ENCODE measurements at places on chromosomes 5 and 9.

- DNase-seq: no peak
Measured at GRCh38 chr5:84821924-84822323, 437.2 kb upstream of the EDIL3 start.

GRCh38 chr5:31755676-31756230, 116.8 kb downstream of the PDZD2 start:
- no peak for DNase-seq

GRCh38 chr5:143886651-143887638, 75.0 kb downstream of the HMHB1 start:
- DNase-seq: peak; percentile 88

DNA sequence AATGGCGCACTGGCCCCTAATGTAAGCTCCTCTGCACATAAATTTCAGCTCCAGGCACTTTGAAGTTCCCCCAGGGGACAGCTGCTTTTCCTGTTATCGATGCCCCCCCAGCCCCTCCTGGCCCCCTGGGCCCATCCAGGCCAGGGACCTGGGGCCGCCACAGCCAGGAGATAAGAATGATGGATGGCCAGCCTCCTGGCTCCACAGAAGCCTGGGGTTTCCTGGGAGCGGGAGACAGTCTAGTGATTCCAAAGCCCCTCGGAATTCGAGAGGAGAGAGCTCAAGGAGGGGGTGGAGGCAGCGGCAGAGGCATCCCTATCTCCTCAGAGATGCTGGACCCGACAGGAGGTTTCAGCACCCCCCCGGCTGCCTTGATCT, 98.4 kb upstream of the HAND1 start:
- DNase-seq: no peak

DNA sequence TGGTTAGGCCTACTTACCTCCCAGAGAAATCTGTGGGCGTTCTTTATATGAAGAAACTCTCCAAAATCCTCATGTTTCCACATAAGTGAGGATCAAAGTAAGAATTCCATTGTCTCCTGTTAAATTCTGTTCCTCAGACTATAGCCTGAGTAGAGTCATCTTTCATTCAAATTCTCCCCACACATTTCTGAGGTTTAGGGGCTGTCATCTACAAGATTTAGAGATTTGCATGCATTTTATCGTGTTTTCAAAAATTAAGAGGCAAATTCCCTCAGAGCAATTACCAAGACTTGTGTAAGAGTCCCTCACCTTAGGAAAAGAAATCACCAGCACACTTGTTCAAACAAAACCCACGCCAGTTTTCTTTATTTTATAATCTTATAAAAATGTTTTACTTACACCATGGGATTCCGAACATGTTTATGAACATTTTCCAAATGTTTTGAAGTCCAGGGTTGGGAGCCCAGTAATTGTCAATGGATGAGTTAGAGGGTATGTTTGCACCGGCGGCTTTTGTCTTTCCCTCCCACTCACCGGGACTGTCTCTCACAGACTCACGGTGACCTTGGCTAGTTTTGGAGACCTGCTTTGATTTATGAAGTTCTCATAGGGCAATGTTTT, 367.6 kb downstream of the ENC1 start:
- DNase-seq: no peak

- DNase-seq: no peak
Measured at GRCh38 chr5:71597001-71597400, 9.9 kb downstream of the MCCC2 start.

DNA sequence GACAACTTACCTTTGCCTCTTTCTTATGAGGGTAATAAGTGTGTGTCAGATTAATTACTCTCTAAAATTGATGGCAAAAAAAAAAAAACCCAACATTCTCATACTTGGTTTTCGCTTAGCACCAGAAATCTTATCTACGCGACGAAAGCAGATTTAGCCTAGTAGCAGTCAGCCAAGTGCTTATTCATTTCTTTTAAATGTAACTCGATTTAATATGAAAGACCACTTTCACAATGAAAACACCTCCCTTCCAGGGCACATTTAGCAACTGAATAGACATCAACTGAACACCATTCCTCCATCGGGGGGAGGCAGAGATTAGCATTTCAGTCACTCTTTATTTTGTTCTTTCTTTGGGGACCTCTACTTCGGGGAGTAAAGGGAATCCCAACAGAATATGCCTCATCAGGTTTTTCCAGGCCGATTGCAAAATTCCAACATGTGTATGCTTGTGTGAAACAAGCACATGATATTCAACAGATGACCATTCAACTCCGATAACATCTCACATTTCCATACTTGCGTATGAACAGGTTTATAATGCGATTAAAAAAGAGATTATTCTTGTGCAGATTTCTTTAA, 124.1 kb upstream of the RETREG1 start:
- DNase-seq: no peak

DNA sequence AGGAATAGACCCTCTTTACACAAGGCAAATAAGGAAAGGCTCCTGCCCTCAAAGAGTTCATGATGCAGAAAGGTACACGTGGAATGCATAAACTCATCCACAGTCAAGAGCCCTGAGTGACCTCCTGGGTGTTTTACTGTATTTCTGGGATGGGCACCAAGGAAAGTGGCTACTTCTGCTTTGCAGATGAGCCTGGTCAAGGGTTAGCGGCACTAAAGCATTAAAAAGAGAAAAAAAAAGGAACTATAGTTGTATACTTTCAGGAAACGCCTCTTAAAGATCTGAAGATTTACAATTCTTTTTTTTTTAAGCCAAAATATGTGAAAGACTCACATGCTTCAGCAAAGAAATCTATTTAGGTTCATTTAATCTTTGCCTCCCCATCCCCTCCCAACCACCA, 366.2 kb upstream of the PDE4D start:
- no peak for DNase-seq

- no peak for DNase-seq
Measured at GRCh38 chr5:135566422-135567400, 12.1 kb downstream of the CXCL14 start.

DNA sequence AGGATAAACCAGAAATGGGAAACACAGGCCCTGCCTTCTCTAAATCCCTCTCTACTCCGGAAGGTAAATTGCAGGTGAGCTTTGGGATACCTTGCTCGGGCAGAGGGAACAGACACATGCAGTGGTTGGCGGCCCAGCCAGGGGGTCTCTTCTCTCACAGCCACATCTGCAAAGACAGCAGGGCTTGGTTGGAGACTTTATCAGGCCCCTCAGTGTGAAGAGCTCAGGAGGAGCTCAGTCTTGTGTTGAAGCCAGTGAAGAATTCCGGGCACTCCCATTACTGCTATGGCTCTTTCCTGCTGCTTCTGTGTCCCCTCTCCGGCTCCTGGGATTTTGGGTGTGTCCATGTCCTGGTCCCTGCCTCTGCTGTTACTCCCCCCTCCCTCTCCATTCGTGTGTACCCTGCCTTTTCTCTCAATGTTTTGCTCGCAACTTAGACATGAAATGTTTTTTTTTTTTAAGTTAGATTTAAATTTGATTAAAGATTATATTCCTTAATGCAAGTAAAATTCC, 99.8 kb downstream of the TRIO start:
- DNase-seq: no peak

DNA sequence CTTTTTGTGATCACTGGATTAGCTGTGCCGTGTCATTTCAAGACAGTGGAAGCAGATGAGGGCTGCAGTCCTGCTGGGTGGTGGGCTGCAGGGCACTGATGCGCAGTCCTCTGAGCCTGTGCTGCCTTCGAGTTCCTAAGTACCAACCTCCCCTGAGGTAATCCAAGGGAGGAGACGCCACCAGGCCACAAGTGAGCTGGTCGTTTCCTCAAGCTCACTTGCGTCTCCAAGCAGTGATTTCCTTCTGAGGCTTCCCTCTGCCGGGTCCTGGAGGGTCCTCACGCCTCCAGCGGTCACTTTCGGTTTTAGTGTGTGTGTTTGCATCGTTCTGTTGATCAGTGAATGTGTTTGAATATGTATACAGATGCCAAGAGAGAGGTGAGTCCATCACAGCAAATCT, 115.7 kb downstream of the TRIO start:
- no peak for DNase-seq

DNA sequence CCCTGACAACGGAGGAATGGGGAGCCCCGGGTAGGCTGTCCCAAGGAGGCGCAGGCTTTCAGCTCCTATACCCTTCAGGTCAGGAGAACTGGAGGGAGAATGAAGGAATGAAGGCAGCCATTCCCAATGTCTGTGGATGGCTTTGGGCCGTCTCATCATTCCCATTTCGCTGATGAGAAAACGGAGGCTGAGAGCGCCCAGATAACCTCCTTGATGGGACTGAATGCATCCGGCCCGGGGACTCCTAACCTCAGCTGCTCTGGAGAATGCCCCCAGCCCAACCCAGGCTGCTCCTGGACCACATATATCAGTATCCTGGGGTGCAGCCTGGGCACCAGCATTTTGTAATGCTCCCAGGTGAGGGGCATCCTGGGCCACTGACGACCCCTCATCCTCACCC, 52.6 kb upstream of the RNU6ATAC start:
- DNase-seq: peak; percentile 68

- DNase-seq: no peak
Measured at GRCh38 chr9:11735391-11735790, 957.8 kb upstream of the TYRP1 start.

GRCh38 chr9:130872912-130873503, 23.6 kb downstream of the QRFP start:
- DNase-seq: peak; percentile 73

DNA sequence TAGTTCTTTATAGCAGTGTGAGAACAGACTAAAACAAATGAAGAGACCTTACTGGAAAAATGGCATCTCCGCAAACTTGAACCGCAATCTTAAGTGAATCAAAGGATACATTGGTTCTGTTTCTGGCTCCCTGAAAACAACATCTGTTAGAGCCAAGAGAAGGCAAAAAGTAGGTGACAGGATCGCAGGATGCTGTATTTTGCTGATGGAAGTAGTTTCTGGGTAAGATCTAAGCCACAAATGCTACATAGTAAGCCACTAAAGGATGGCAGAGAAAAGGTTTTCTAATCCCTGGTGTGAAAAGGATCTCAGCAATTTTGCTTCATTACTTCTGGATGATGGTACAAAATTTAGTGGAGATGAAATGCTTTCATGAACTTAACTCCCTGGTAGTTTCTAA, 63.3 kb upstream of the HTR4 start:
- no peak for DNase-seq

DNA sequence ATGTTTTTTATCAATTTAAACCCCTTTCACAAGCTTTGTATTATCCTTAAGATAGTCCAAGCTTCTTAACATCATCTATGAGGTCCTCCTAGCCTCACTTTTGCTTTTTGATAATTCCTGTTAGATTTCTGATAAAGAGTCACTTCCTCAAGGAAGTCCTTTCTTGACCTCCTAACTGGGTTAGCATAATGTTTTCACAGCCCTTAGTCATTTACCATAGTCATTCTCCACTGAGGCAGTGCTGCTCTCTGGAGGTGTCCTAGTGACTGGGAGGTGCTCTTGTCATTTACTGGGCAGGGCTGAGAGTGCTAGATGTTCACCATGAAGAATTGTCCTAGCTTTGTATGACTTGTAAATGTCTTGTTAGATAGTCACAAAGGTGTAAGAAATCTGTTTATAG, 26.4 kb downstream of the TNPO1 start:
- no peak for DNase-seq

DNA sequence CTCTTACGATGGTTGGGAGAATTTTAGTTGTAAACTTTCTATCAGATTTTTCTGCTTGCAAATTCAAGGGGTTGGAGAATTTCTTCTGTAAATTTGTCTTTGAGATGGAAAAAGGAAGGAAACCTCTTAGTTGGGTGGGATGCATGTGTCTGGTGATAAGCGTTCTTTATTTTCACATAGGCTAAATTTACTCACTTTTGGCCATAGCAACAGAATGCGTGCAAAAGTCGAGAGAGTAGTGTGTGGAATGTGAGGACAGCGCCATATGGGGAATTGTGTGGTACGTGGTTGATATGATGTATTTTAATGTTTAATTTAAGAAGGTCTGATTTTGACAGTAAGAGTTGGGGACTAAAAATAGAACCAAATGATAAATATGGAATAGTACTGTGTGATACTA, 282.2 kb downstream of the TAF11L14 start:
- no peak for DNase-seq

DNA sequence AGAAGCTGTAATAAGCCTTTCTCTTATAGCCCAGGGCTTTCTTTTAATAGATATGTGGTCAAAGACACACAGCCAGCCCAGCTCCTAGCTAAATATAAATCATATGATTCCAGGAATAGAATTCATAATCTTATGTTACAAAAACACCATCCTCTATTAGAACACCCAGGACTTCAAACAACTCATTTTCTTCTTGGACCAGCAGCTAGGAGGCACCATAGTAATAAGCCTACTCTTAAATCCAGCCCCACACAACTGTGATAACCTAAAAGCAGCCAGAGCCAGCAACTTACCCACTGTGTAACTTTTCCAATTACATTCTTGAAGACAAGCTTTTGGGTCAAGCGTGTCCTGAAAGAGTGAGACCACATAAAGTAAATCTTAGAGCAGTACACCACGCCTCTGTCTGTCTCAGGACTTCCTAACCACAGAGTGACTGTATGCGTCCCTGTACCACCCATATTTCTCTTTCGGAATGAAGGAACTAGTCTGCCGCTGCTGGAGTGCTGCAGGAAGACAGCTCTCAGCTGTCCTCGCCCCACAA, 223.8 kb downstream of the TLE1 start:
- no peak for DNase-seq

Data from posterior cingulate gyrus (tissue), 11 donors.